ENCODE measurements at places on chromosomes 2 and 18. TPM values are rescaled to one million over a fixed set of nuclear protein-coding genes. Genes with fewer than 3 reads are reported as not detected.

DSG2 gene
- 11.0 TPM for total RNA-seq

SERPINB10 gene
- total RNA-seq = not detected

PTH2R gene
- under 0.01 TPM for total RNA-seq

PSD4 gene
- total RNA-seq = 8.4 TPM

CGREF1 gene
- 1.5 TPM for total RNA-seq

STPG4 gene
- not detected for total RNA-seq

SIX2 gene
- total RNA-seq = under 0.01 TPM

PGAP1 gene
- total RNA-seq = 2.5 TPM

CNGA3 gene
- not detected for total RNA-seq

VPS54 gene
- total RNA-seq = 14.3 TPM

CFC1B gene
- not detected for total RNA-seq

AMER3 gene
- not detected for total RNA-seq

ELOA2 gene
- not detected for total RNA-seq

ST8SIA3 gene
- total RNA-seq = not detected

Data from bronchus fibroblast of lung (primary cell).